Bronchial smooth muscle cell (primary cell): ENCODE measurements at places on chromosomes 5 and 9. TPM values are rescaled to one million over a fixed set of nuclear protein-coding genes. Genes with fewer than 3 reads are reported as not detected.

Gene LURAP1L
- total RNA-seq = 54.4 and 62.1 TPM in 2 replicates

Gene PCDHB8
- total RNA-seq = 0.32 and 0.69 TPM in 2 replicates

Gene EDIL3
- total RNA-seq = 15.3 and 44.8 TPM in 2 replicates

Gene NUDT12
- 8.5 and 15.3 TPM in 2 replicates for total RNA-seq

Gene PCDHA8
- total RNA-seq = 0.16 and 0.17 TPM in 2 replicates

Gene THOC3
- 19.0 and 35.5 TPM in 2 replicates for total RNA-seq

Gene ARL14EPL
- 0.69 TPM in 1 of 2 replicates, not detected in the other for total RNA-seq

Gene PCDHGA10
- total RNA-seq = 2.3 and 7.1 TPM in 2 replicates

Gene SH3PXD2B
- 14.5 and 23.7 TPM in 2 replicates for total RNA-seq

Gene LIX1
- not detected in 2 replicates for total RNA-seq

Gene SPINK13
- not detected in 2 replicates for total RNA-seq
